ENCODE measurements at places on chromosomes 7 and 10.

DNA sequence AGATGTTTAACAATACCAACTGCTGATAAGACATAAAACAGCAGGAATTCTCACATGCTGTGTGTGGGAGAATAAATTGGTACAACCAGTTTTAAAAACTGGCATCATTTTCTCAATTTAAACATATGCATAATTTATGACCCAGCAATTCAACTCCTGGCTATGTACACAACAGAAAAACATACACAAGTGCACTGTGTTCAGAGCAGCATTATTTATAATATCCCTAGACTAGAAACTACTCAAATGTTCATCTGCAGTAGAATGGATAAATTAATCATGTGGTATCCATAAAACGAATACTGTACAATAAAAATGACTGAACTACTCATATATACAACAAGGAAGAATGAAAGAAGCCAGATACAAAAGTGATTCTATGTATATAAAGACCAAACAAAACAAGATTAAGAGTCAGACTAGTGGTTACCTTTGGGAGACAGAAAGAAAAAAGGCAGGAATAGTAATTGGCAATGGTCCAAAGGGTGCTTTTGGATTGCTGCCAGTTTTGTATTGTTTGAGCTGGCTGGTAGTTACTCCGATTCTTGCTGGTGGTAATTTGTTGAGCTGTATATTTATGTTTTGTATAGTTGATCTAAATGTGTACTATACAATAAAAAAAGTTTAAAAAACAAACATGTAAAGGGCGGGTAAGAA, 306.0 kb downstream of the TFEC start:
- no peak for DNase-seq

GRCh38 chr7:158655507-158655906, 49.1 kb downstream of the NCAPG2 start:
- DNase-seq, result no peak

DNA sequence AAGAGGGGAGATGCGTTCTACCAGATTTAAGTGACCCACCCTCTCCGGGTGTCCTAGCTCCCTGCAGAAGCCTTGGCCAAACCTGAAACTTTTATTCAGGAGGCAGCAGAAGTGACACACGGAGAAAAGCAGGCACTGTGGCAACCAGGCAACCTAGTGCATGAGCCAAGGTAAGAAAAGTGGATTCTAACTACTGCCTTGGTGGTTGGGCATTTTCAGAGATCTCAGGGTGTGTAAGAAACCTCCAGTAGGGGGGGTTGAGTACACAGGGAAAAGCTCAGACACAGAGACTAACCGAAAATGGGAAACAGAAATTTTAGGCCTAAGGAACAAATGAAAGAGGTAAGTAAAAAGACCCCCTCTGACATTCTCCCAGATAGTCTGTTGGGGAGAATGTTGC, 645.7 kb downstream of the ANKRD7 start:
- no peak for DNase-seq

- no peak for DNase-seq
These were observed 28.9 kb downstream of the COL17A1 start for GRCh38 chr10:104056619-104057273.

DNA sequence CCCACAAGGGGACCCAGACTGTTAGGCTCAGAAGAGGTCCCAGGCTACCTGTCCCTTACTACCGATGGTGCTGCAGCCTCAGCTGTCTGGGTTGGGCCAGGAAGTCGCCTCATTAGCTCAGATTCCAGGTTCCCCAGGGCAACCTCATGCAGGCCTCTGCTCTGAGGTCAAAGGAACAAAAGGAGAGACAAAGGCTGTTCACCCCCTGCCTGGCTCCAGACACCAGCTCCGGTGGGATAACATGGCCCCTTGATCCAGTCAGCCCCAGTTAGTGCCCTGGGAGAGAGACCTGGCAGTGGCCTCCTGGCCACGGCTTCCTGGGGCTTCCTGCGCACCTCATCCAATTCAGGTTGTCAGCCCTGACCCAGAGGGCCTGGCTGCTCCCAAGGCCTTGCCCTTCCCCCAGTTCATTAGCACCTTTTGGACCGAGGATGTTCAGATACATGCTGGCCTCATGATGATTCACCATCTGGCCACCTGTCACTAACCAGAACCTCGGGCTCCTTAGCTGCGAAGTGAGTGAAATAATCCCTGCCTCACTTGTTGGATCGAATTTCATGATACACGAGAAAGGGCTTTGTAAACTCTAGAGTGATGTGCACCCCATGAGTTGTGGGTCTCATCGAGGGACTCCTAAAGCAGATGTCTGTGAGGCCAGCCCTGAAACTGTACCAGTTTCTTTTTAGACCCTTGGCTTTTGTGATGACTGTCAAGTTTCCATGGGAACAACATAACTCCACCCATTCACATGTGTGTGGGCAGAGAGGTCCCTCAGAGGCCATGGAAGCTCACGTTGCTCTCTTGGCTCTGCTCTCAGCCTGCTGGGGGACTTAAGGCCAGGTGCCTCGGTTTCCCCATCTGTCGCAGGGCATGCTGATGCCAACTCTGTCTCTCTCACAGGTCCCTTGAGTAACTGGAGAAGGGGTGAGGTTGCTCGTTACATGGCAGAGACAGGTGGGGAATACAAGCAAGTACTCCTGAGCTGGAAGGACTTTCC, 79.5 kb upstream of the PCBD1 start:
- DNase-seq, result no peak

DNA sequence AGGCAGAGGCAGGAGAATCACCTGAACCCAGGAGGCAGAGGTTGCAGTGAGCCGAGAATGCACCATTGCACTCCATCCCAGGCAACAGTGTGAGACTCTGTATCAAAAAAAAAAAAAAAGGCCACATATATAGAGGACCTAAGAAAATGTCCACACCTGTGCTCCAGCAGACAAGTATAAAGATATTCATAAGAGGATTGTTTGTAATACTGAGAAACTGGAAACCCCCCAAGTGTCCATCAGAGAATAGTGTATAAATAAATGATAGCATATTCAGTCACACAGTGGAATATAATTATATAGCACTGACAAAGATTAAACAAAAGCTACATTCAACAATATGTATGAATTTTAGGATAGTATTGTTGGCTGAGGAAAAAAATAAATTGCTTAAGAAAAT, 1050.6 kb downstream of the GRM8 start:
- no peak for DNase-seq

DNA sequence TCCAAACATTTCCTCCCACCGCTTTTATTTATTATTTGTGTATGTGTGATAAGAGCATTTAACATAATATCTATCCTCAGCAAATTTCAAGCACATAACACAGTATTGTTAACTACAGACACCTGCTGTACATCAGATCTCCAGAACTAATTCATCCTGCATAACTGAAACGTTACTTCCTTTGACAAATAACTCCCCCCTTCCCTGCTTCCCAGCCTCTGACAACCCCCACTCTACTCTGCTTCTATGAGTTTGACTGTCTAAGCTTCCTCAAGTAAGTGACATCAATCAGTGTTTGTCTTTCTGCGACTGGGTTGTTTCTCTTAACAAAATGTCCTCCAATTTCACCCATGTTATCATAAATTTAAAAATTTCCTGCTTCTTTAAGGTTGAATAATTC, 22.1 kb downstream of the C10orf71 start:
- no peak for DNase-seq

GRCh38 chr7:83782628-83783027, 133.7 kb upstream of the SEMA3E start:
- no peak for DNase-seq

DNA sequence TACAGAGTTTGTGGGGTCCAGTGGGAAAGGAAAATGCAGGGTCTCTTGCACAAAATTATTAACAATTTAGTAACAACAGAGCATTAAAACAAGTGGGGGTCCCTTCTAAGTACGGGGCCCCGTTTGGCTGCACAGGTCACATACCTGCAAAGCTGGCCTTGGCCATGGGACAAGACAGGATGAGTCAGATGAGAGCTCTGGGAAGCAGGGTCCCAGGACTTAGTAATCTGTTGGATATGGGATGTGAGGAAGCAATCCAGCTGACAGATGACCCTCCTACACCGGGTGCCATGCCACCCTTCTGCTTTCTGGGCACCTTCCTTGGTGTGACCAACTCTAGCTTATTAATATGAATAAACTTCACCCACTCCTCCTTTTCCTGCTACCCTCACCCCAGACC, 3.2 kb upstream of the DUSP5 start:
- no peak for DNase-seq

- DNase-seq, result no peak
These were observed 207.8 kb downstream of the TFEC start for GRCh38 chr7:115822801-115823200.

- no peak for DNase-seq
These were observed 237.3 kb downstream of the CDK14 start for GRCh38 chr7:90833443-90833842.

DNA sequence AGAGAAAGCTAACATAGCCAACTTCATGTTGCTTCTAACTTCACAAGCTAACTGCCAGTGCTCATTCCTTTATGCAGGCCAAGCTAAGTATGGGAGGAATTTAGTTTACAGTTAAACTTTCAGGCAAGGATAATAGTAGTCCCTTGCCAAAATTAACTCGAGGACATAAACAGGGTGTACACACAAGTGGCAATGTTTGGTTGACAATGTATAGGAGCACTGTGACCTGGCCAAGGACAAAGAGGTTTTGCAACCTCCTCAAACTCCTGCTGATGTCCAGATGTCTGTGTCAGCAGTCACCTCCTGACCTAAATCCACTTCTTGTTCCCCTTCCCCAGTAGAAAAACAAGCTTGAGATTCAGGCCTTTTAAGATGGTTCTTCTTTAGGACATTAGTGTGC, 494.6 kb upstream of the KLF6 start:
- DNase-seq, result no peak

DNA sequence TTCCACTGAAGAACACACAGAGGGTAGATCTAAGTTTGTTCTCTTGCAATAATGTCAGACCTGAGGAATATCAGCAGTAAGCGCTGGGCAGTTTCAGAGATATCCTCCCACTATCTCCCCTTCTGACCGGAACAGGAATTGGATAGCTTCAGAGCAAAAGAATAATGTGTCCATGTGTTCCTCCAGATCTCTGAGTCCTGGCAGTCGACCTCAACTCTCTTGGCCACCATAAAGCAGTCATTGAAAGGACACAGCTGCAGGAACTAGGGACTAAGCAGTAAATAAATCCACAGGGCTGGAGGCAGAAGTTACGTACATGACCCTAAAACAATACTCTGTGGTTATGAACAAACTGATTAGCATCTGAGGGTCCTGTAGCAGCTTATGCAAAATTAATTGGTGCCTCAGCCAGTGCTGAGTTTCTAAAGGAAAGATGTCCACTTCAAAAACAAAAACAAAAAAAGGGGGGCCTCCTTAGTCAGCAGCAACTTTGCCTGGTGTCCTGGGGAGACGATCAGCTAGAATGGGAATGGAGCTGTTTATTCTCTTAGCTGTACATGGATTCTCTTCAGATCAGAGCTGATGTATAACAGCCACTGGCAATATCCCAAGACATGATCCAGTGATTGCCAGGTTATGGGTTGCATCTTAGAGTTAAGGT, 6.4 kb upstream of the PRTFDC1 start:
- DNase-seq, result peak; percentile 47

GRCh38 chr7:126716321-126716720, 536.4 kb downstream of the GRM8 start:
- no peak for DNase-seq

- no peak for DNase-seq
These were observed 17.1 kb downstream of the SLC26A3 start for GRCh38 chr7:107785926-107786325.

DNA sequence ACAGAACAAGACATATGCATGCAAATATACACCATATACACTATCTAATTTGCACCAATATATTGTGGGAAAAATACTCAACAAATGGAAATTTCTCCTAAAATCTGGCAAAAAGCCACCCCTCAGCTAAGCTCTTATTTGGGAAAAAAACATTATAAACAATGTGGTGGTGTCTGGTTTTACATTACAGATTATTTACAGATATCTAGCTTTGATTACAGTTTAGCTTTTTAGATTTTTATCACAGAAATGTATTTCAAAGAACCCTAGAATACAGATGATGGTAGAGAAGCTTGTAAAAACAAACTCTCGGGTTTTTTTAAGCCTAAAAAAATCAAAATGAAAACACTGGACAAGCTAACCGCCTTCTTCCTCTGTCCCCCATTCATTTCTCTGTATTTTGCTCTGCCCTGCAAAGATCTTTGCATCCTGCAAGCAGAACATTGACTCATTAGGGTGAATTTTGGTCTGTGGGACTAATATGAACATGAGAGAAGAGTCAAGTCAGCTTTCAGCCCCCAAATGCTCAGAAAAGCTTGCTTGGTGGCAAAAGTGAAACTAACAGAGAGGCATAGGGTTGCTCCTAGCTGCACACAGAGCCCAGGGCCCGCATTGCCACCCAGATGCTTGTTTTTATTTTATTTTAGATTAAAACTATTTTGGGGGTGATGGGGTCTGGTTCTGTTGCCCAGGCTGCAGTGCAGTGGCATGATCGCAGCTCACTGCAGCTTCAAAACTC, 88.8 kb upstream of the LYZL1 start:
- no peak for DNase-seq

GRCh38 chr7:99679032-99679399, 780 bp downstream of the CYP3A5 start:
- no peak for DNase-seq

DNA sequence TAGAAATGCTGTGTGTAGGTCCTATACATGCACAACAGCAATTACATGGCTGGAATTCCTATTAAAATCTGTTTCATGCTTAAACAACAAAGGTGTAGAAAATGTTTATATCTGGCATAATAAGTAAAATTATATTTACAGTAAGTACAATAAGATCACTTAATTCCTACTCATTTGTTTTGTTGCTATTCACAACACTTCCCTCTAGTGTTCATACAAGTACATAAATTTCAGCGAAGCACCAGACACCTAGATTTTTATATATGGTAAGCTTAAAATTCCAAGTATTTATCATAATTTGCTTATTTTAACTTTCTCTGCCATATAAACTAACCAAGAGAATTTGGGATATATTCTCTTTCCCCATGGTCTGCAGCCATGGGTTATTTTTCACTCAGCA, 51.8 kb upstream of the ANK3 start:
- DNase-seq, result no peak

DNA sequence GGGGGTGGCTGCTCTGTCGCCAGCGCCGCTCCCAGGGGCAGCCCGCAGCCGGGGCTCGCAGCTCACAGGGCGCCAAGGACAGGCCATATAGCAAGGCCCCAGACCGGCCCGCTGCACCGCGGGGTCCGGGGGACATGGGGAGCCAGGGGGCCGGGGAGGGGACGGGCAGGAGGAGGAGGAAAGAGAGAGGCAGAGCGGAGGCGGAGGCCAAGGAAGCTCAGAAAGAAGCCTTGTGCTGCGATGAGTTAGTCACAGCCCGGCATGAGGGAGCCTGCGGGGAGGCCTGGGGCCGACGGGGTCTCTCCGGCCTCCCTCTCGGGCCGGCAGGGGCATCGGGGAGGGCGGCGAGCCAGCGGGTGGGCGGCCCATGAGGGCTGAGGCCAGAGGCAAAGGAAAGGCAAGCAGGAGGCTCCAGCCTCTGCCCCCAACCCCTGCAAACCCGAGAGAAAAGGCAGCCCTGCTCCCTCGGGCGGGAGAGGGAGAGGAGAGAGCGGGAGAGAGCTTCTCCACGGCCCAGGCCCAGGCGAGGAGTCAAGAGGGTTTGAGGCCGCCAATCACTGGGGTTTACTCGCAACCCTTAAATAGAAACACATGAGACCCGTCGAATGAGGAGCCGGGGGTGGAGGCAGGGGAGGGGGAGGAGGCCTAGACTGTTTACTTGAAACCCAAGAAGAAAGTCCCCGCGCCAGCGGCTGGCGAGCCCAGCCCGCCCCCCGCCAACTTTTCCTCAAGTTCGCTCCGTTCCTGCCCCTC, 167.9 kb downstream of the NEURL1 start:
- DNase-seq, result no peak

All from hypothalamus (tissue), 51 donors.